ENCODE measurements at places on chromosomes 5 and 9.

- DNase-seq: peak; percentile 19
Measured at GRCh38 chr9:107404161-107404560, 85.4 kb downstream of the KLF4 start.

- DNase-seq: no peak
Measured at GRCh38 chr5:178196986-178197385, 7.3 kb upstream of the HNRNPAB start.

GRCh38 chr5:90440644-90441043, 31.1 kb upstream of the CETN3 start:
- DNase-seq: no peak

- DNase-seq: no peak
Measured at GRCh38 chr5:166602271-166602670, 1689.2 kb upstream of the WWC1 start.

DNA sequence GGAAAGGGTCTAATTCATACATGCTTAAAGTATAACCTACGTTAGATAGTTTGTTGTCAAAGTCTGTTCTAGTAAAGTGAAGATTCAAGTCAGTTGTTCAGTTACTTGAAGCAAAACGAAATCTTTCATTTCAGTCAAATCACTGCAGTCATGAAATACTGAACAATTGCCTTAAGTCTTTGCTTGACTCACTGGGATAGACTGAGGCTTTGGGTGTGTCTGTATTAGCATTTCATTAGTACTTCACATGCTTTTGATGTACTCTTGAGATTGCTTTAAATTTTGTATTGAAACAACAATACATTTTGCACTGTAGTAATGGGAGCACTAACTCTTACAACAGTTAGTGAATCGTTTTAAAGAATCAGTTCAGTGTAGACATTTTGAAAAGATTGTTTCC, 4.0 kb upstream of the CMYA5 start:
- no peak for DNase-seq

DNA sequence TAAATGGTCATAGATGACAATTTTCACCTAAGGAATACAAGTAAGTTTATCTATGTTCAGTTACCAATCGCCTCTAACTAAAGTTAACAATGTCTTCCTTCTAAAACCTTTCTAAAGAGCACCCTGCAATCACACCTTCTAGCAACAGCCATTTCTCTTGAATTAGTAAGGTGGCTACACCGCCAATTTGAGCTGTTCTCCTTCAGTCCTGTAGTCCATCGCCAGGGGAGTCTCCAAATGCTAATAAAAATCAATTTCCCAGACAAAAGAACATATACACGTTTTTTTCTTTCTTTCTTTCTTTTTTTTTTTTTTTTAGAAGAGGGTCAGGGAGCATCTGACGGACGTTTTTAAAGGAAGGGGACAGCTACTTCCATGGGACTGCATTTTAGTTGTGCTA, 729 bp upstream of the RORB start:
- DNase-seq: no peak

DNA sequence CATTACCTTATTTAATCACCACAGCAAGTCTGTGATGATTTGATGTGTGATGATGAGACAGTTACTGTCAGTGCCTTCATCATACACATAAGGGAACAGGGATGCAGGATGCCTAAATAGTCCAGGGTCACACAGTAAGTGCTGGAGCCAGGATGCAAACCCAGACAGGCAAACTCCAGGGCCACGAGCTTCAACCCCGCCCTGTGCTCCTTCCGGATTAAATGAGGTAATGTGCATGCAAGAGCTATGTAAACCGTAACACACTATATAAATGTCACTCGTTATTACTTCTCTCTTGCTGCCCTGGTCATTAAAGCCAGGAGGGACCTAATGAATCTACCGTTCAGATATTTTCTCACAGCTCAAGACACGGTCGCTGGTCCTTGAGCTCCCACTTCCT, 12.8 kb downstream of the SMIM23 start:
- DNase-seq: no peak

DNA sequence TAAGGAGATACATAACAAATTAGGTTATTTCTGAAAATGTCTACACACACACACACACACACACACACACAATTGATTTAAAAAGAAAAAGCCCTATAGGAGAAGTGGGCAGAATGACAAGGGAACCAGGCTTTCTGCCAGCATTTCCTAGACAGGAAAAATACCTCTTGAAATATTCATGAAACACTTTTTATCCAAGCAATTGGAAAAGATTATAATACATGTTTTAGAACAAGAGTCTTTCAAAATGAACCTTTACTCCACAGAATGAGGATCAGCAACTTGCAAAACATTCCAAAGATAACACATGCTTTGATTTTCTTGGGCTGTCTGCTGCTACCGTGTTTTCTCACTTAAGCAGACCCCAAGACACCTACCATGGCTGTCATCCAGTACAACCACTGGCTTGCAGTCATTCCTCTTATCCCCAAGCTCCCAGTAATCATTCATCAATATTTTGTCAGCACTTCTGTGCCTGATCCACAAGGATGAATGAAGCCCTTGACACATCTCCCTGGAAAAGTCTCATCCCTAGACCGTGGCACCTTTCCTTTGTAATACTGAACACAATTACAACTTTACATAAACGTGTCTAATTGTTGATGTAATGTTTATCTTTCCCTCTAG, 717.1 kb upstream of the ZNF608 start:
- DNase-seq: no peak

DNA sequence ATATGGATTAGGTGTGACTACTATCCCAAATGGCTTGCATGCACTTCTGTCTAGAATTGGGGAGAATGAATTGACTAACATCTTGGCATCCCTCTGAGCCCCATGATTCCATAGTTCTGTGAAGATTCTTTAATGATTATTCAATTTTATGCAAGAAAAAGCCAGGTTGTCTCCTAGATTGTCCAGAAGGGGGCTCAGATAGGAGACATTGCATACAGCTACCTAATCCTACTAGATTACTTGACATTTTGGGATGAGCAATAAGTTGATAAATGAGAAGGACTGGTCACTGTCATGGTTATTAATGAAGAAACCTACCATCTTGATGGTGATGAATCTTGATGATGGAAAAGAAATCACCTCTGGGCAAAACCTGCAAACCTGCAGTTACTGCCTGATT, 117.0 kb downstream of the CARTPT start:
- no peak for DNase-seq

GRCh38 chr5:171272996-171273970, 35.8 kb upstream of the TLX3 start:
- DNase-seq: no peak

GRCh38 chr5:170563824-170564567, 60.2 kb downstream of the KCNIP1 start:
- no peak for DNase-seq

DNA sequence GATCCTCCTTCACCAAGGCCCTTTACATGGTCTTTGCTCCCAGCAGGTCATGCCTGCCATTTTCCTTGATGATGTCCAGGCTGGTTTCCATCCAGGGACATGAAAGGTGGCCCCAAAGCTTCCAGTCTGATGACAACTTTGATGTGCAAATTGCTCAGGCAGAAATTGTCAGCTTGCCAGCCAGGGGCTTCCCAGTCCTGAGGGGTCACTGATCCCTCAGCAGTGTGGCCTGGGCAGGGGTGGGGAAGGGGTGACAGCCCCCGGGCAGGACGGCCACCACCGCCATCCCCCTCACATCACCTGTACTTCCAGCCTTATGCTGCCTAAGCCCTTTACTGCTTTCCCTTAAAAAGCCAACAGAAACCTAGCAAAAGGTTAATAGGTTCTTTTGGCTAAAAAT, 96.3 kb downstream of the ANKRD33B start:
- no peak for DNase-seq

DNA sequence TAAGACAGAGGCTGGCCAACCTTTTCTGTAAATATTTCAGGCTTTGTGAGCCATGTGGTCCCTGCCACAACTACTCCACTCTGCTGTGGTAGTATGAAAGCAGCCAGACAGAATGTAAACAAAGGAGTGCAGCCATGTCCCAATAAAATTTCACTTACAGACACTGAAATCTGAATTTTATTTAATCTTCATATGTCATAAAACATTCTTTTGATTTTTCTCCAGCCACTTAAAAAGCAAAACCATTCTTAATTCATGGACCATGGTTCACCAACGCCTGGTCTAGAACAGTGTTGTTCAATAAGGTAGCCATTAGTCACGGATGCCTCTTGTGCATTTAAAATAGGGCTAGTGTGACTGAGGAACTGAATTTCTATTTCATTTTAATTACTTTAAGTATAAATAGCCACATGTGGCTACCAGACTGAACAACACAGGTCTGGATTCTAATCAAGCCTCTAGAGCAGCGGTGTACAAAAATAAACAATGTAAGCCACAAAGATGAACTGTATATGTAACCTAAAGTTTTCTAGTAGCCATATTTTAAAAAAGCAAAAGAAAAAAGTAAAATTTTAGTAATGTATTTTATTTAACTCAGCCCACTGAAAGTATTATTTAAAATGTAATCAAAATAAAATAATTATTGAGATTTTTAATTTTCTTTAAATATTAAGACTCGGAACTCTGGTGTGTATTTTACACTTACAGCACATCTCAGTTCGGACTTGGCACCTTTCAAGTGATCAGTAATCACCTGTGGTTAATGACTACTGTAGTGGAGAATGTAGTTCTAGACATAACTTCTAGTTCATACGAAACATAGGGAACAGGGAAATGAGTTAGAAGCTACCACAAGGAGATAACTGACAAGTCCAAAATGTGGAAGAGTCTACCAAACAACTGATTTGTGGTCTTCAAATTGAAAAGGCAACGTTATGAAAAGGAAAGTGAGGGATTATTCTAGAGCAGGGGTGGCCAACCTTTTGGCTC, 14.3 kb downstream of the GEMIN5 start:
- no peak for DNase-seq

DNA sequence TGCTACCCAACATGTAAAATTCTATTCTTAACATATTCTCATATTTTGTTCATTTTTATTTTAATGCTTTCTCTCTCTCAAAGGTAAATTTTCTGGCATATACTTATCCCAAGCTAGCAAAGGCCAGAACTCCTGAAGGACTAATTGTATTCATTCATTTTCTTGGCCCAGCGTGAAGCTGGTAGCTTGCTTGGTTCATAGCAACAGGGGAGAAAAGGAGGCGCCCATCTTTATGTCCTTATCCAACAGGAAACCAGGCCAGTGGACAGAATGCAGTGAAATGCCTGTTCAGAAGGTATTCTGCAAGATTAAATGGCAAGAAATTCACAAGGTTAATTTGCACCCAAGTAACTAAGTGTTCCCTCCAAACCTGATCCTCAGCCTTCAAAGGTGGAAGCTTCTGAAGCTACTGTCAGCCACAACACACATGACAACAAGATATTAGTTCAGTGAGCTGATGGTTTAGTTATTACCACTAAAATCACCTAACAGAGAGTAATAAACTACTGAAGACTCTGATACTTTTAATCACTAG, 5.6 kb downstream of the EFNA5 start:
- DNase-seq: no peak

- DNase-seq: peak; percentile 56
Measured at GRCh38 chr9:113737517-113738271, 138.4 kb upstream of the ZNF618 start.

DNA sequence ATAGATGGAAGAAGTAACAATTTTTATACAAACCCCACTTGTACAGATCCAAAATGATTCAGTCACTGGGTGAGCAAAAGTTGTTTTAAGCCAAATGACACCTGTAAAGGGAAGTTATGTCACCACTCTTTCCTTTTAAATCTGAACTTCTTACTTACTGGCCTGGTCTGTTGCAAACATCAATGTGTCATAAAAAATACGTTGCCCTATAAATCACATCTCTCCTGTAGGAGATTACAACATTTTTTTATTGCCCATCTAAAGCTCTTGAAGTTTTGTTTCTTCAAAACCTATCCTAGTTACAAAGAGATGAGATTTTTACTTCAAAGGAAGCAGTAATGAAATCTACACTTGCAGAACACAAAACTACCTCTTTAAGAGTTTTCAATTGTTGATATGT, 1087.8 kb upstream of the DMAC1 start:
- no peak for DNase-seq

GRCh38 chr5:54098267-54098666, 212.1 kb downstream of the ARL15 start:
- no peak for DNase-seq

DNA sequence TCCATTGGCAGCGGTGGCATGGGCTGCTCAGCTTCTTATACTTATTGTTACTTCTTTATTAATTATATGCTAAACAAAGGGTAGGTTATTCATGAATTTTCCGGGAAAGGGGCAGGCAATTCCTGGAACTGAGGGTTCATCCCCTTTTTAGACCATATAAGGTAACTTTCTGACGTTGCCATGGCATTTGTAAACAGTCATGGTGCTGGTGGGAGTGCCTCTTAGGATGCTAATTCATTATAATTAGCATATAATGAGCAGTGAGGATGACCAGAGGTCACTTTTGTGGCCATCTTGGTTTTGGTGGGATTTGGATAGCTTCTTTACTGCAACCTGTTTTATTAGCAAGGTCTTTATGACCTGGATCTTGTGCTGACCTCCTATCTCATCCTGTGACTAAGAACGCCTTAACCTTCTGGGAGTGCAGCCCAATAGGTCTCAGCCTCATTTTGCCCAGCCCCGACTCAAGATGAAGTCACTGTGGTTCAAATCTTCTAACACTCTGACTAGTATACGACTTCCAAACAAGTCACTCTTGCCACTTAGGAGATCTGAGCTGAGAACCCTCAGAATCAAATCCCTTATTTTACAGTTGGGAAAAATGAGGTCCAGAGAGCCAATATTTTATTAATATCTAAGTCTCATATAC, 237.5 kb downstream of the TRIM32 start:
- DNase-seq: no peak

DNA sequence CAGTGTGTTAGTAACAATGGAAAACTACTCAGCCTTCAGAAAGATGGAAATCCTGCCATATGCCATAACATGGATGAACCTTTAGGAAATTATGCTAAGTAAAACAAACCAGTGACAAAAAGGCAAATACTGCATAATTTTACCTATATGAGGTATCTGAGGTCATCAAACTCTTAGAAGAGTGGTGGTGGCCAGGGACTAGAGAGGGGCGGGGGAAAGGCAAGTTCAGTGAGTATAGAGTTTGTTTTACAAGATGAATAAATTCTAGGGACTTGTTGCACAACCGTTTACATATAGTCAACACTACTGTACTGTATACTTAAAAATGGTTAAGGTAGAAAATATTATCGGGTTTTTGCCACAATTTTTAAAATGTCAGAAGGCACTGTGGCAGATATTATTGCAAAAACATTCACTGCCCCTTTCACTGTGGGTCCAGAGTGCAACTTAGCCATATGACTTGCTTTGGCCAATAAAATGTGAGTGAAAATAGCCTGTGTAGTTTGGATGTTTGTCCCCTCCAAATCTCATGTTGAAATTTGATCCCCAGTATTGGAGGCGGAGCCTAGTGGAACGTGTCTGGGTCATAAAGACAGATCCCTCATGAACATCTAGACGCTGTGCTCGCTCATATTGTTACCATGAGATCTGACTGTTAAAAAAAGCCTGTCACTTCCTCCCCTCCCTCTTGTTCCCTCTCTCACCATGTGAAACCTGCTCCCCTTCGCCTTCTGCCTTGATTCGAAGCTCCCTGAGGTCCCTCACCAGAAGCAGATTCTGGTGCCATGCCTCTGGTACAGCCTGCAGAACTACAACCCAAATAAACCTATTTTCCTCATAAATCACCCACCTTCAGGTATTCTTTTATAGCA, 9.5 kb downstream of the ZNF367 start:
- DNase-seq: no peak

- DNase-seq: no peak
Measured at GRCh38 chr9:93365427-93366118, 85.9 kb upstream of the FAM120A start.
